ENCODE measurements at places on chromosomes 16 and 17.

- DNase-seq, result no peak
These were observed 92.3 kb downstream of the LITAF start for GRCh38 chr16:11494433-11494832.

GRCh38 chr17:53543472-53543871 is 279.3 kb upstream of the KIF2B start:
- DNase-seq, result no peak

DNA sequence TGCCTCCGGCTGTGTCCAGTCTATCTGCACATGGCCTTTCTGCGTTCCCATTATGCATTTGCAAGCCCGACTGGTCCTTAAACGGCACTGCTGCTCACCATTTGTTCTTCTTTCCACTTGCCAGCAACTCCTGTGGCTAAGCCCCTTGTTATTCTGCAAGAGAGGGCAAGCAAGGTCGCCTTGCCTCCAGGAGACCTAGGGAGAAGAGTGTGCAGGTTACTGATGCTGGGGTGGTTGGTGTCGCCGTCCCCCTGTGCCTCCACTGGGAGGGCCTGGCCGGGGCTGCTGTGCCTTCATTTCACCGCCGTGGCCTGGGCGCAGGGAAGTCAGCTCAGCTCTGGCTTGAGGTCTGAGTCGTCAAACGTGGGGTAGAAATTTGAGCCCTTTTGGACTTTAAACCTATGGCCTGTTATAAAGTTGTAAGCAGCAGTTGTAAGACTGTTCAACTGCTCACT is 12.7 kb downstream of the SLC6A4 start:
- no peak for DNase-seq

- no peak for DNase-seq
These were observed 30.0 kb upstream of the PABPN1L start for GRCh38 chr16:88896238-88897070.

GRCh38 chr16:88023366-88023765 is 72.1 kb downstream of the BANP start:
- no peak for DNase-seq

DNA sequence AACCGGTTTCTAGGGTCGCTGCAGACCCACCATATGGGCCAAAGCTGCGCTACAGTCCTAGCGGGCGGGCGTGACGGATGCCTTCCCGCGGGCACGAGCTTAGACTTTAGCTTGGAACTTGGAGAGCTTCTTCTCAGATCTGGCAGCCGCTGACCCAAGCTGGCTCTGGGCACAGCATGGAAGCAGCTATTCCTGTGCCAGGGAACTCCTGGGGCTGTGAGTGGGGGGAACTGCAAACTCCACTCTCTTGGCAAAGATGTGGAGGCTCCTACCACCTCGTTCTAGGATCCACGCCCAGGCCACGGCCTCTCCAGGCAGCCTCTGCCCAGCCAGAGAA is 8.8 kb downstream of the FAAP100 start:
- DNase-seq, result no peak

DNA sequence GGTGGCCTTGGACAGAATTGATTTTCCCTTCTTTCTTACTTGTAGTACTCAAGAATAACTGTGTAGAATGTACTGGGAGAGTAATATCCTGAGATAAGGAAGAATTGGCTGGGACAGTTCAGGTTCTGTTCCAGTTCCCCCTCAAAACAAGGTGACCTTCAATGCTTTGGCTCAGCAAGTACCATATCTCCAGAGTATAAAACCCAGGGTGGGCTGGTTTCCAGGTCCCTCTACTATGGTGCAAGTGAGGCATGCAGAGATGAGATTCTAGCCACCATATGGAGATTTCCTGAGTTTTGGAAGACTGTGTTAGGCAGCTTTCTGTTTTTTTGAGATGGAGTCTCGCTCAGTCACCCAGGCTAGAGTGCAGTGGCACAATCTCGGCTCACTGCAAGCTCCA is 18.1 kb upstream of the DLX3 start:
- no peak for DNase-seq

- no peak for DNase-seq
These were observed 19.9 kb downstream of the CEP295NL start for GRCh38 chr17:78883089-78883532.

- DNase-seq, result no peak
These were observed 26.2 kb upstream of the IRF8 start for GRCh38 chr16:85872734-85873133.

DNA sequence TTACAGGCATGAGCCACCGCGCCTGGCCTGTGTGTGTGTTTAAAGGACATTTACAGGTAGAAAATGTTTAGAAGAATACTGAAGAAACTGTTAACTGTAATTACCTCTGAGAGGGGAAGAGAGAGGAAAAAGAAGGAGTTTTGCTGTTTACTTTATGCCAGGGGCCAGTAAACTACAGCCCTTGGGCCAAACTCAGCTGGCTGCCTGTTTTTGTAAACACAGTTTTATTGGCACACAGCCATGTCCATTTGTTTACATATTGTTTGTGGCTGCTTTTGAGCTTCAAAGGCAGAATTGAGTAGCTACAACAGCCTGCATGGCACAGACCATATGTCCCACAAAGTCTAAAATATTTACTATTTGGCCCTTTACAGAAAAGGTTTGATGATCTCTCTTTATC is 76.4 kb downstream of the GPR139 start:
- no peak for DNase-seq

DNA sequence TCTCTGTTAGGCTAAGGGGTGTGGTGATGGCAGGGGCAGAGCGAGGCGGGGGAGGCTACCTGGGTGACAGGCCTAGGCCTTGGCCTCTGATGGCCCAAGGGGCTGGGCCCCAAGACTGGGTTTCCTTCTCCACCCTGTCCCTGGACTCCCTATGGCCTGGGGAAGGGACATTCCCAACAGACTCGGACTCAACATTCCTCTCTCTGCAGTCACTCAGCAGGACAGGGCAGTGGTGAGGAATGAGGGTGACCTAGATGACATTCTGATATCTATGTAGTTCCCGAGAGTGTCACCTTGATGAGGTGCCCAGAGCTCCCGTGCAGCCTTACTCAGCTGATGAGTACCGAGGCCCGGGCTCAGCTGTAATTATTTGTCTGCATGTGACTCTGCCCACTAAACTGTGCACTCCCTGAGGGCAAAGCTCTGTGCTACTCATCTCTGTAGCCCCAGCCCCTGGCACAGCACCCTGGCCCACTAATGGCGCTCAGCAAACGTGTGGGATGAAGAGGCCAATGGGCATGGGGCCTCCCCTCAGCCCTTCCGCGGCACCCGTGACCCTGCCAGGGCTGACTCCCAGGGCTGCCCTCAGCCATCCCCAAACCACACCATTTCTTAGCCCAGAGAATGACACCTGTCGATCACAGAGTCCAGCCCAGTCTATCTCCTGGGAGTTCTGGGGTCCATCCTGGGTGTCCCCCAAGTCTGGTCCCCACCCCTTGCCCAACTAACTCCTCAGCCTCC is 2.2 kb downstream of the PLCD3 start:
- DNase-seq, result no peak

- no peak for DNase-seq
These were observed 394.9 kb upstream of the SALL1 start for GRCh38 chr16:51545951-51546350.

- no peak for DNase-seq
These were observed 5.4 kb downstream of the NTN1 start for GRCh38 chr17:9026741-9027140.

DNA sequence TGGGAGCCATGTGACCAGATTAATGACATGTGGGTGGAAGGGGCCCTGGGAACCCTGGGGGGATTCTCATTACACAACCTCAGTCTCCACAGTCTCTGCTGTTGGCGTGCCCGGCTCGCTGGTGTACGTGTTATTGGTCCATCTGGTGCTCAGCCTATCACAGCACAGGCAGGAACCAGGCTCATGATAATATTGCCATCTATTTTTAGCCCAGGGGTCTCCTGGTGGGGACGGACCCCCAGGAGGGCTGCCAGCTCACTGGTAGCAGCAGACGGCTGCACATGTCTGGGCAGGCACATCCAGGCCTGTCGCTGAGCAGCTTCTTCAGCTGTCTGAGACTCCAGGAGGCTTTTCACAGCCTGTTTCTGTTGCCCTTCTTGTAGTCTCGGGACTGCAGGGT is 123.8 kb downstream of the RAB11FIP4 start:
- DNase-seq, result no peak

DNA sequence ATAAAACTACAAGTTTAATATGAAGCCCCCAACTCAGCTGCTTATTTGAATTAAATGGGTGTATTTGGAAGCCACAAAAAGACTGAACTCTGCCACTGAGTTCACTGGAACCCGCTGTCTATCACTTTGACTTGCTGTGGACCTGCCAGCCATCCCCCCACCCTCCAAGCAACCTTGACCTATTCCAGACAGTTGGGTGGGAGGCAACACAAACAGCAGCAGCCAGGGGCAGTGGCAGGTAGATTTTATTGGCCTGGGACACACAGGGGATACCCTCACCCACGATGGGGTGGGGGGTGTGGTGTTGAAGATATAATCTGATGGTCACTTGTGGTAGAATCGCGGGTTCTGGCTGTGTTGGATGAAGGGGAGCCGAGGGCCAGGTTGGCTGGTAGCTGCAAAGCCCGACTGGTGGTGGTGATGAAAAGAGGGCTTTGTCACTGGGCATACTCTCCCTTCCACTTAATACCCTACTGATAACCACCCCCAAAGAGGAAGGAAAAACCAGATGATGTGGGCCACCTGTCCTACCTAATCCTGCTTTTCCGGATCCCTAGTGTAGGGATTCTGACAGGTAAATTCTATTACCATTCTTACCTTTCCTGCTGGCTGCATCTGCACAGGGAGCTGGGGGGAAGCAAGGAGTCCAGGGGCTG is 2.6 kb downstream of the GPS2 start:
- no peak for DNase-seq

DNA sequence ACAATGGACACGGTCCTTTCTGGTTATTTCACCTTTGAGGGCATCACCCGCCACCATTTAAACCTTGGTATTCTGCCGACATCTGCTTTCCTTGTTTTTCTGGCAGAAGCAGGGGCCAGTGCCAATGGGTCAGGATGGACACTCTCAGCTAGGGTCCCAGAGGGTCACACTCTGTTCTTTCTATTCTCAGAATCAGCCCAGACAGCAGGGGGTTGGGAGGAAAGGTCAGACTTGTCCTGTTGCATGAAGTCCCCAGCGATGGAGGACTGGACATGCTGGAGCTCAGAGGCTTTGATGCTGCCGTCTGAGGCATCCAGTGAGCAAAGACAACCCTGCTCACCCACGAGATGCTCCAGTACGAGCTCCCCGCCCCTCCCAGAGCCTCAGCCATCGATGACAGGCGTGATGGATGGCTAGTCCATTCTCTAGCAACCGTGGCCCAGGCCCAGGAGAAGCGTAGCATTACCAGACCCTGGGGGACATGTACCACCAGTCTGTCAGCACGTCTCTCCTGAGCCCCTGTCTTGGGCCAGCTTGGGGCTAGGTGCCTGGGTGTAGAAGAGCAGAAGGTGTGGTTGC is 62.0 kb downstream of the FOXL1 start:
- DNase-seq, result no peak

DNA sequence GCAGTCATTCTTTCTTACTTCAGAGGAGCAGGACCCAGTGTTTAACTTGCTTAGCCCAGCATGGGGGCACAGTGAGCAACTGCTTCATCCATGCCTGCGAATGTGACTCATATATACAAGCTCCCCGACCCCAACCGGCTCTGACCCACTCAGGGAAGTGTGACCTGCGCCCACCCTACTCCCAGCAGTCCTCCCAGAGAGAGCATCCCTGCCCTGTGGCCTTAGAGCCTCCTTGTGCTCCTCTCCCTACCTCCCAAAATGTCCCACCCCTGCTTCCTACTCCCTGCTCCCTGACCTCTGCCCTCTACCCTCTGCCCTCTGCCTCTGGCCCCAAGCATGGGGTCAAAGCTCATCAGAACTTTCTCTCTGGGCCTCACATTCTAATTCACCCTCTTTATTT is 46.9 kb upstream of the DLX4 start:
- no peak for DNase-seq

DNA sequence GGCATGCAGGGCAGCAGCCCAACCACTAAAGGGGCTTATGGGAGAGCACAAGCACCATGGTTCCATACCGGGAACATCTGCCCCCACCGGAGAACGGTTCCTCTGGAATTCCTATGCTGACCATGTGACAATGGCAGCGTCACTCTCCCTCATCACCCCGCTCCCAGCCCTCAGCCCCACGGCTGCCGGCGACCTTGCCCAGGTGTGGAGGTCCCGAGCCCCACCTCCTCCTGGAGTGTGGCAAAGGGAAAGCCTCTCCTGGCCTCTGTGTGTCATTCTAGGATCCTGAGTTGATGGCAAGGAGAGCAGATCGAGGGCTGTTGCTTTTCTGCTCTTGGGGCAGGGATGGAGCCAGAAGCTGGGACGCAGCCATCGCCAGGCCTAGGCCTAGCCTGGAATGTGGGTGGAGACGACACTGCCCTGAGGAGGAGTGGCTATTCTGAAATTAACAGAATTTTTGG is 17.8 kb upstream of the RNPS1 start:
- no peak for DNase-seq

- peak; percentile 91 for DNase-seq
These were observed 647 bp downstream of the UNK start for GRCh38 chr17:75785016-75785890.

GRCh38 chr16:74462361-74462760 is 41.1 kb upstream of the CLEC18B start:
- DNase-seq, result no peak

- DNase-seq, result no peak
These were observed 11.8 kb upstream of the ZNF23 start for GRCh38 chr16:71473891-71474290.

DNA sequence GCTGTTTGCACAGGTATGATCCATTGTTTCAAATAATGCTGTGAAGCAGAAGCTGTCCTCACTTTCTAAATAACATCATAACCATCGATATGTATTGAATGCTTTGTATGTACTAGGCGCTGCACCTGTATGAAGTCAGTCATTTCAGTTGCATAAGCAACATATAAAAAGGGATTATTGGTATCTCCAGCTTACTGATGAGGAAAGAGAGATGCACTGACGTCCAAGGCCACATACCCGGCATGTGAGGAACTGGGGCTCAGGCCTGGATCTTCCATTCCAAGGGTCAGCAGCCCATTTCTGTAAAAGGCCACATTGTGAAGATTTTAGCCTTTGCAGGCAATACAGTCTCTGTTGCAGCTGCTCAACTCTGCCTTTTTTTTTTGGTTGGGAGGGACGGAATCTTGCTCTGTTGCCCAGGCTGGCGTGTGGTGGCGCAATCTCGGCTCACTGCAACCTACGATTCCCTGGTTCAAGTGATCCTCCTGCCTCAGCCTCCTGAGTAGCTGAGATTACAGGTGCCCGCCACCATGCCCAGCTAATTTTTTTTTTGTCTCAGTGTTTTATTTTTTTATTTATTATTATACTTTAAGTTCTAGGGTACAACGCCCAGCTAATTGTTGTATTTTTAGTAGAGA is 244.7 kb downstream of the MRTFB start:
- DNase-seq, result no peak

GRCh38 chr17:63629627-63630026 is 7.4 kb downstream of the MAP3K3 start:
- DNase-seq, result no peak

- no peak for DNase-seq
These were observed 24.1 kb downstream of the BAHCC1 start for GRCh38 chr17:81419319-81419885.

DNA sequence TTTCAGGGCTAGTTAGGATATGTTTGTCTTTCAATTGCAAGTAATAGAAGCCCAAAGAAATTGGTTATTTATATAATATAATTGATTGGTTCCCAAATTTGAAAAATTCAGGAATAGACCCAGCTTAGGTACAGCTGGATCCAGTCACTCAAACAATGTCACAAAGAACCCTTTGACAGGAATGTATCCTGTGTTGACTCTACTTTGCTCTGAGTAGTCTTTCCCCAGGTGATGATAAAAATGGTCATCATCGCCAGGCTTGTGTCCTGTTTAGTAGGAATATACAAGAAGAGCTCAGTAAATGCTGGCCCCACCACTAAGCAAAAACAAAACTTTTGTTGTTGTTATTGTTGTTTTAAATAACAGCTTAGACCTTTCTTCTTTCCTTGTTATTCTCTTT is 35.0 kb downstream of the MAPT start:
- DNase-seq, result no peak

Data from RPMI8226 (cell line).